NCI-H1417 treated with DMSO at 0.1 percent for 48 hours (cell line): ENCODE measurements at places on chromosomes 3 and 15.
A peak's percentile ranks its signal among the peaks of the same experiment; 100 is the strongest.

GRCh38 chr3:10204921-10205320, 40.2 kb downstream of the IRAK2 start:
- no peak for DNase-seq

GRCh38 chr15:80934761-80935221, 54.8 kb downstream of the MESD start:
- DNase-seq: no peak

DNA sequence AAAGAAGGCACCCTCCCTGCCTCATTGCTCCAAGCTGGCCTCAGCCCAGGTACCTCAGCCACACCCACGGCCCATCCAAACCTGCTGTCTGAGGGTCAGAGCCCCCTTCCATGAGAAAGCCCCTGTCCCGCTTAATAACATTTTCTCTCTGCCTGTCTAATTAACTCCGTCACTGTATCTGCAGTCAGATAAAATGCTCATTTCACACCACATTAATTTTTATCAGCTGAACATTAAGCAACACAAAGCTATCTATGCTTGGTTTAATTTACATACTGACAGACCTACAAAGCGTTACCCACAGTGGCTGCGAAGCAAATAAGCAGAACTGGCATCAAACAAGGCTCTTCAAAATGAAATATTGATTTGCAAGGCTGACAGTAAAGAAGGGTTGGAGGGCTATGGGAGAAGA, 309.8 kb upstream of the ICE2 start:
- no peak for DNase-seq

GRCh38 chr3:55686426-55687254, 199.5 kb upstream of the WNT5A start:
- no peak for DNase-seq

DNA sequence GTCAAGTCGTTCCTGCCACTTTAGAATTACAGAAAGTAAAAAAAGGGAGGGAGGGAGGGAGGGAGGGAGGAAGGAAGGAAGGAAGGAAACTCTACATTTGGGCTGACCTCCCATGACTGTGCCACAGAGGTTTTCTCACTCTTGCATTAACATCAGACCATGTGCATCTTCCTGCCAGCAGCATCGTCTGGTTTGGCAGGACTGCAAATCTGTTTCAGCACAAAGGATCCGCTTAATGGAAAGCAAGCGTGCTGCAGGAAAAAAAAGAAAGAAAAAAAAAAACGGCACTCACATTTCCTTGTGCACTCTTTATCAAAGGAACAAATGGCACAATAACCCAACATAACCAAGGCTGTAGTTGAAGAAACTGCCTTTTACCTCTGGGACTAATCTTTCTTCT, 148.8 kb upstream of the HES1 start:
- DNase-seq: no peak

GRCh38 chr3:11522398-11522715, 121.4 kb downstream of the VGLL4 start:
- DNase-seq: no peak

DNA sequence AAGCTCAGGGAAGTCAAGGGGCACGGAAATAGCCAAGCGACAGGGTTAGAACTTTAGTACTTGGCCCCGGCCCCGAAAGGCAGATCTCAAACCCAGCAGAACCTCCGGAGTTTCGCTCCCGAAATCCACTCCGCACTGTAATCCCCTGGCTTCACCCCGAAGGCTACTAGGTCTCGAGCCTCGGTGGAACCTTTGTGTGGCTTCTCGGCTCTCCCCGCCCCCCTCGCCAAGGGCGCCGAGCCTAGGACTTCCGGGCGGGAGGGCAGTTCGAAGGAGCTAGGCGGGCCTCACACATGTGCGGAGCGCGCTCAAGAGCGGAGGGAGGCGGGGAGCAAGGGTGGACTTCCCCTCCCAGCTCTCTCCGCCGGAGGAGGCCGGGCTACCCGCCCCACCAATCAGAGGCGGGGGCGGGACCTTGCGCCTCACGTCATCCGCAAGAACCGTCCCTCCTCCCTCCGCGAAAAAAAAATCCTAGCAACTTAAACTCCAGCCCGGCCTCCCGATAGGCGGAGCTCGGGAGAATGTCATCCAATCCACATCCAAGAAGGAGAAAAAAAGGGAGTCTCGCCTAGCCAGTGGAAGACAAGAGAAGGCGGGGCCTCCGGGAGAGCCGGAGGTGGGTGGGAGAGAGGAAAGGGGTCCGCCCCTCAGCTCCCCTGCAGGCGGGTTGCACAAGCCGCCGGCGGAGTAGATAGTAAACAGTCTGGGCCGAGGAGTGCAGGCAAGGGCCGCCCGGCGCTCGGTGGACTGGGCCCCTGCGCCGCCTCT, 2.4 kb upstream of the SIN3A start:
- DNase-seq: peak; percentile 99

- no peak for DNase-seq
These were observed 5.1 kb upstream of the SLC25A38 start for GRCh38 chr3:39378088-39378487.

GRCh38 chr15:96262549-96263489, 67.7 kb upstream of the NR2F2 start:
- DNase-seq: no peak
